T follicular helper cell (primary cell): ENCODE measurements at places on chromosomes 4 and X.
A peak's percentile ranks its signal among the peaks of the same experiment; 100 is the strongest.

GRCh38 chrX:10579112-10580011, 41.0 kb downstream of the MID1 start:
- DNase-seq: no peak

DNA sequence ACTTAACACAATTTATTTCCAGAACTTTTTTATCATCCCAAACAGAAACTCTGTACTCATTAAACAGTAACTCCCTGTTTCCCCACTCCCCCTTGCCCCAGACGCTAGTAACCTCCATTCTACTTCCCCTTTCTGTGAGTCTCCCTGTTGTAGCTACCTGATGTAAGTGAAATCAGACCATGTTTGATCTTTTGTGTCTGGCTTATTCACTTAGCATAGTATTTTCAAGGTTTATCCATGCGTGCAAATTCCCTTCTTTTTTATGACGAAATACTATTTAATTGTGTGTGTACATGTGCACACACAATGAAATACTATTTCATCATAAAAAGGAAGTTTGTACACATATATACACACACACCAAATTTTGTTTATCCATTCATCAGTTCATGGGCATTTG, 5.2 kb downstream of the PKD2 start:
- no peak for DNase-seq

GRCh38 chr4:87489678-87490077, 39.5 kb downstream of the SPARCL1 start:
- DNase-seq: no peak

DNA sequence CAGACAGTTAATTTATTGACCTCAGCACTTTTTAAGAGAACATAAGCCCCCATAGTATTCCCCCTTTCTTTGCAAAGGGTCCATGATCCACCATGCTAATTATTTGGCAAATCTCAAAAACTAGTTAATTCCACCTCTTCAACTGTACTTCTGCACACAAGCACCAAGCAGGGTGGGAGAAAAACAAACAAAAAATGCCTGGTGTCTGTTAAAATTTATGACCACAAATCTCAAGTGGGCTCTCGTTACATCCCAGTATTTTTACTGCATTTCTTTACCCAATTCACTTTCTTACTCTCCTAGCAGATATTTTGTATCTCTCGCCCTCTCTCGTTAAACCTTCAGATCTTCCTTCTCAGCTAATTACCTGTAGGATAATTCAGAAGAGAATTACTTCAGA, 6.1 kb downstream of the ARSJ start:
- DNase-seq: no peak

DNA sequence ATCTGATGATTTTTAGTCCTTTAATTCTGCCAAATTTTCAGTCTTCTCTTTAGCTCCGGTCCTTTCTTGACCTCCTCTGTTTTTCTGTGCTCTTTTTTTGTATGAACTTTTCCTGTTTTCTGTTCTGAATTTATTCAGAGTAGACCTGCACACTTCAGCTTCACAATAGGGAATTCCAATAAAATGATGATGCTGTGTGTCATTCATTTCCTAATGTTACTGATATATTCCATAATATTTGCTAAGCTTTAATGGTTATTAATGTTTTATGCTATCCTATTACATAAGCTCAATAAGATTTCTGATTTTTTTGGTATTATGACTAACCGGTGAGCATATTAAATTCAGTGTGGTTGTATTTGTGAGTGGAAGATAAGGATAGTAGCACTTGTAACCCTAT, 13.9 kb upstream of the MAD2L1 start:
- DNase-seq: no peak

- DNase-seq: no peak
Observed at GRCh38 chr4:25901030-25901430, 13.0 kb upstream of the SMIM20 start.

- no peak for DNase-seq
Observed at GRCh38 chr4:181701894-181702293, 541.3 kb upstream of the TENM3 start.

DNA sequence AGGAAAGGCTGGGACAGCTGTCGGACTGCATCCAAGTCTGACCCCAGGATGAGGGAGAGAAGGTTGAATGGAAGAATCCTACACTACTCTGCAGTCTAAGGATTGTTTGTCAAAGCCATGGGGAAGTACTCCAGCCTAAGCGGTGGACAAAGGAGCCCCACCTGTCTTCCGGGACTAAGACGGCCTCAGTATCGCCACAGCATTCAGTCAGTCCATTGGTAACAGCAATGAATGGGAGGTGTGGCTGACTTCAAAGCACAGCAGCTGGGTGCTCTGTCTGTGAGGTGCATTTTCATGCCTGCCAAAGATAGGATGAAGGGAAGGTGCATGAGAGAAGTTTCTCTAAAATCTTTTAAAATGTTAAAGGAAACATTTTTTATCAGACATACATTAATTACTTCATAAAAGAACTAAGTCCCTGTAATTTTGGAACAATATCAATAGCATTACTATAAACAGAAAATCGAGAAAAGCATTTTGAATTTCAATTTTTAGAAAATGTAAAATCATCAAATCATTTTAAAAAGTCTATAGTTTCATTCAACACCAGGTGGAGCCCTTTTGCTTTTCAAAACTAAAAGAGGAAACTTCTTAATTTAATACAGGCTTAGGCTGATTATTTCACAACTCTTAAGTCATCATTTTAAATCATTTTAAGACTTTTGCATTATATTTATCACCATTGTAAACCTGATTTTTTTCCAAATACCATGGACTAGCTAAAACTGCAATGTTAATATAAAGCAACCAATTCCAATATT, 27.6 kb upstream of the INTU start:
- DNase-seq: no peak

- no peak for DNase-seq
Observed at GRCh38 chr4:30399476-30399875, 320.7 kb upstream of the PCDH7 start.

DNA sequence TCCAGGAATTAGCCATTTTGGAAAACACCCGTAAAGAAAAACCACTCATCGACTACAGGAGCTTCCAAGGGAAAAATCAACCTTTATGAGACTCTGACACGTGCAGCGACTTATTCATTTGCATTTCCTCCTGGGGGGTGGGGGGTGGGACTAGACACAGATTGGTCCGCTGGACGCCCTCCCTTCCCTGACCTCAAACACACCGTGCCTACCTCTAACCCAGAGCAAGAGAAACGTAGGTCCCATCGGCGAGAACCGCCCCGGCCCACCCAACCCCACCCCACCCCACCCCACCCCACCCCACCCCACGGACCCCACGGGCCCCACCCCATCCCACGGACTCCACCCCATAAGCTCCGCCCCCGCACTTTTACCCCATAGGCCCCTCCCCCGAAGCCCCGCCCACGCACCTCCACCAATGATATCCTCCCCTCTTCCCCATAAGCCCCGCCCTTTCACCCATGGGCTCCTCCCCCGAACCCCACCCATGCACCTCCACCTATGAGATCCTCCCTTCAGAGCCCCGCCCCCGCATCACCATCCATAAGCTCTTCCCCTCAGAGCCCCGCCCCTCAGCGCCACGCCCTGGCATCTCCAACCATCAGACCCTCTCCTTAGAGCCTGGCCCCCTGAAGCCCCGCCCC, 1.1 kb downstream of the GTPBP6 start:
- DNase-seq: no peak

DNA sequence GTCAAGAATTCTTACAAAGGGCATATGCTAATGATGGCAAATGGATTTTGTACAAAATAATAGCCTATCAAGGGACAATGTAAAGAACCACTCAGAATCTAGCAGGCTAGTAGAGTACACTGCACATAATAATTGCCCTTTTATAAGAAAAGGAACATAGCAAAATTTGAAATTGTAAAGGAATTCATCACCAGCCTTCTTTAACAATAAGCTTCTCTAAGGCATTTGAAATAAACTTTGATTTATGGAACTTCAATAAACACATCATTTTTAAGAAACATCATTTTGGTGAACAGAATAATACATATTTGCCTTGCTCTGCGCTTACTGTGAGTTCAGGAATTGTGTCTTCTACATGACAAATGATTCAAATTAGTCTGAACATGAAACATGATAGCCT, 9.7 kb upstream of the ATP10D start:
- no peak for DNase-seq

GRCh38 chr4:174358410-174358809, 74.7 kb downstream of the CEP44 start:
- no peak for DNase-seq

DNA sequence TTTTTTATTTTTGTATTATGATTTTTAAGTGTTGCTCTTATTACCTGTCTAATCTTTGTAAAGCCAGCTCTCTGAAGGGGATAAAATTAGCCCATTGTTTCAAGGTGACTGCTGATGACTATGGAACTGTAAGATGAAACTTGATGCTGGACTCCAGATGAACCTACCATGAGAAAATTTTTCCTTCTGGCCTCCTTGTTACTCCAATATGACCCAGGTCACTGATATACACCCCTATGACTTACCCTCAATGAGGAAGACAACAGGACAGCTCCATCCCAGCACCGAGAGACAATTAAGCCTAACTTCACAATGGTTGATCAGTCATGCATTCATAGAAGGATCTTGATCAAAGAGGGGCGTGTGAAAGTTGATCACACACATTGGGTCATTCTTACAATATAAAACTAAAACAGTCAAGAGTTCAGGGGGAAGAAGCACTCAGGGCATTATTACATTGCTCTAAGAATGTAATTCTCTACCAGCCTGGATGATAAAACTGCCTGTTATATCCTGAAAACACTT, 230.8 kb upstream of the AGTR2 start:
- DNase-seq: no peak

- DNase-seq: no peak
Observed at GRCh38 chrX:15745179-15745578, 7.1 kb downstream of the CA5B start.

- DNase-seq: no peak
Observed at GRCh38 chrX:15749642-15750610, 11.9 kb downstream of the CA5B start.

- DNase-seq: no peak
Observed at GRCh38 chr4:174277433-174277832, 6.0 kb downstream of the FBXO8 start.

GRCh38 chr4:113759696-113760093, 1.8 kb downstream of the CAMK2D start:
- DNase-seq: no peak

- no peak for DNase-seq
Observed at GRCh38 chrX:72095370-72095769, 36.3 kb downstream of the RTL5 start.

DNA sequence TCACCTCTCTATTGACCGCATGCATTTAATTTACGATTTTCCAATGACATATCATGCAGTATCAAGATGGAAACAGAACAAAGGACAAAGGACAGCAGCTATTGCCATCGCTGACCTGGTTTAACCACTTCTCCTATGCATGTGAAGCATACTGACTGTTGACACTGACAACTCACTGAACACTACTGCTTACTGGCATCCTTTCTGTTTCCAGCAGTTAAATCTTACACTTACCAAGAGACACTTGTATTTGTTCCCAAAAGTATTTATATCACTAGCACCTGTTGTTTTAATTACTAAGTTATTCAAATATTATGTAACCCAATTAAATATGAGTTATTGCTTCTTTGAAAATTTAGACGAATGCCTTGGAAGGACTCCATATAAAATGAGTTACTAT, 176.7 kb downstream of the PDGFC start:
- no peak for DNase-seq

- no peak for DNase-seq
Observed at GRCh38 chr4:115042496-115042895, 70.9 kb downstream of the NDST4 start.

DNA sequence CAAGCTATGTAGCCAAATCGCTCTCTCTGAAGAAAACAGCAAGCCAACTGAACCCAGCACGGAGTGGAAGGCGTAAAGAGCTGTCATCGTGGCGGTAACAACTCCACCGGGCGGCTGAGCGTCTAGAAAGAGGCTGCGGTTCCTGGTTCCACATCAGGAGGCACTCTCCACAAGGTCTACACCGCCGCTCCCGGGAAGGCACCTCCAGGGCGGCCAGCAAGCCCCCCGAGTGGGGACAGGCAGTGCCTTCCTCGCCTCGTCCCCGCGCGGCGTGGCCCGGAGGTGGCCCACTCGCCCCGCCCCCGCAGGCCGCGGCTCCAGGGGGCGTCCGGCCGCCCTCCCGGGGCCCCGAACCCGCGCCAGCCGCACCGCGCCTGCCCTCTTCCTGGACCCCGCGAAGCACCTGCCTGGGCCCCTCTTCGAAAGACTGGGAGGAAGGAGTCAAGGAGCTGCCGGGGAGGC, 755 bp downstream of the KLHL8 start:
- peak; percentile 15 for DNase-seq

- DNase-seq: no peak
Observed at GRCh38 chr4:186068581-186069348, at the start of gene TLR3. TLR3 (plus strand) TSS chr4:186069156; CDS start chr4:186076620, 7,464 bp downstream.

- no peak for DNase-seq
Observed at GRCh38 chrX:386239-386767, 404 bp downstream of the PPP2R3B start.

GRCh38 chrX:153883163-153883843, 2.7 kb downstream of the L1CAM start:
- no peak for DNase-seq

GRCh38 chr4:140223056-140223810, 69.2 kb upstream of the MAML3 start:
- DNase-seq: no peak

DNA sequence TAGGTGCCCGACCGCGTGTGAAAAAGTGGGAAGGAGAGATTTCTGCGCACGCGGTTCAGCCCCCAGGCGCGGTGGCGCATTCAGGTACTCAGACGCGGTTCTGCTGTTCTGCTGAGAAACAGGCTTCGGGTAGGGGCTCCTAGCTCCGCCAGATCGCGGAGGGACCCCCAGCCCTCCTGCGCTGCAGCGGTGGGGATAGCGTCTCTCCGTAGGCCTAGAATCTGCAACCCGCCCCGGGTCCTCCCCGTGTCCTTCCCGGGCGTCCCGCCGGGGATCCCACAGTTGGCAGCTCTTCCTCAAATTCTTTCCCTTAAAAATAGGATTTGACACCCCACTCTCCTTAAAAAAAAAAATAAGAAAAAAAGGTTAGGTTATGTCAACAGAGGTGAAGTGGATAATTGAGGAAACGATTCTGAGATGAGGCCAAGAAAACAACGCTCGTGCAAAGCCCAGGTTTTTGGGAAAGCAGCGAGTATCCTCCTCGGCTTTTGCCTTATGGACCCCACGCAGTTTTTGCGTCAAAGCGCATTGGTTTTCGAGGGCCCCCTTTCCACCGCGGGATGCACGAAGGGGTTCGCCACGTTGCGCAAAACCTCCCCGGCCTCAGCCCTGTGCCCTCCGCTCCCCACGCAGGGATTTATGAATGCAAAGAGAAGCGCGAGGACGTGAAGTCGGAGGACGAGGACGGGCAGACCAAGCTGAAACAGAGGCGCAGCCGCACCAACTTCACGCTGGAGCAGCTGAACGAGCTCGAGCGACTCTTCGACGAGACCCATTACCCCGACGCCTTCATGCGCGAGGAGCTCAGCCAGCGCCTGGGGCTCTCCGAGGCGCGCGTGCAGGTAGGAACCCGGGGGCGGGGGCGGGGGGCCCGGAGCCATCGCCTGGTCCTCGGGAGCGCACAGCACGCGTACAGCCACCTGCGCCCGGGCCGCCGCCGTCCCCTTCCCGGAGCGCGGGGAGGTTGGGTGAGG, 3.7 kb downstream of the SHOX start:
- DNase-seq: no peak

GRCh38 chr4:108831886-108832285, 69.0 kb upstream of the ETNPPL start:
- no peak for DNase-seq

GRCh38 chr4:152655272-152656129, 24.3 kb downstream of the TMEM154 start:
- no peak for DNase-seq
